Naive B cell (primary cell): ENCODE measurements at places on chromosomes 4 and X.
A peak's percentile ranks its signal among the peaks of the same experiment; 100 is the strongest.

- DNase-seq = peak; percentile 18
Observed at GRCh38 chrX:40471965-40472648, 108.7 kb upstream of the ATP6AP2 start.

- DNase-seq = no peak
Observed at GRCh38 chrX:17032351-17032750, 85.9 kb downstream of the REPS2 start.

DNA sequence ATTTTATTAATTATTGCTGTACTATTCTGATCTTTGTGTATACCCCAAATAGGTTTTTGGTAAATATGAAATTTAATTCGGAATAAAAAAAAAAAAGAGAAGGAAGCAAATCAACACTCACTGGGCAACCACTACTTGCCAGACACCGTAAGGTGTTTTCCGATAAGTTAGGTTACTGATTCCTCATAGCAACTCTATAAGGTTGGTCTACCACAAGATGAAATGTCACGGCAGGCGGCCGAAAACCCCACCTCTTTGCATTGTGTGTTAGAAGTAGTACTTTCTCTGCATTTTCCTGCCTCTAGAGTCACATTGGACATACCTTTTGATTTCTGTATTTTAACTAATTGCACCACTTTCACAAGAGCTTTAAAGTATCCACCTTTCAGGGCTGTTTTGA lies 44.5 kb upstream of the RASGEF1B start:
- no peak for DNase-seq

- no peak for DNase-seq
Observed at GRCh38 chr4:37799941-37800554, 26.4 kb upstream of the PGM2 start.

DNA sequence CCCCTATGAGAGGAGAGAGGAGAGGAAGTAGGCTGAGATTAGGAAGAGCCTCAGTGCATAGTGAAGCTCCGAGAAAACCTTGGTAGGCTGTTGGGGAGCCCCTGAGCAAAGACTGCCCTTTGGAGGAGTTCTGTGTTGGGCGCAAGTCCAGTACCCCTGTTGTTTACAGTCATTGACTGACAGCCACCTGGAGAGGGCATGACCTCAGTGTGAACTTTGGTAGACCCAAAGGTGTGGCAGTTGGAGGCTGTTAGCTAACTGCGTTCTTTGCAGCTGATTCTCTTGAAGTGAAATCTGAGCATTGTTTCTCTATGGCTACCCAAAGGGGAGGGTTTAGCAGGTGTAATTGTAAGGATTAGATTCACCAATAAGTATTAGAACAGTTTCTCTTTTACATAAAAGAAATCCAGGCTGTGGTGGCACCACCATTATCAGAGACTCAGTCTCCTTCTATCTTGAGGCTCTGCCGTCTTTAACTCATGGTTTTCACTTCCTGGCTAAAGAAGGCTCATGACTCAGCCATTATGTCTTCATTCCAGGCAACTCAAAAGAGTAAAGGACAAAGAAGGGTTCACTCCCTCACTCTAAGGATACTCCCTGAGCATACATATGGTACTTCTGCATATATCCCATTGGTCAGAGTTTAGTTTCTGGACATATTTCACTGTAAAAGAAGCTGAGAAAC lies 33.4 kb downstream of the ANXA3 start:
- no peak for DNase-seq

- no peak for DNase-seq
Observed at GRCh38 chr4:135144498-135144897, 942.9 kb upstream of the PABPC4L start.

DNA sequence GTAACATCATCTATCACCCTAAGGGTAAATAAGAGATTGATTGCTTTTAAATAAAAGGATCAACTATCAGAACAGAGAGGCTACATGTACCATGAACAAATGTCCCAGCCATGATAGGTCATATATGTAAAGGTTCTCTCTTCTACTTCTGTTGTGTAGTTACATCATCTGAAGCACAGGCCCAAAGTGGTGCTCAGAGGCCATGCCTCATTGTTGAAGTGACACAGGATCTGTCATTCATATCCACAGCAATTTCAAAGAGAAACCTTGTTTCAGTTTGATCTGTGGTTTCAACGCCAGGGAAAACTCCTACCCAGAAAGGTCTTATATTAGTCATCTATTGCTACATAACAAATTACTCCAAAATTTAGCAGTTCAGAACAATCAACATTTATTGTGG lies 269.2 kb upstream of the MAOA start:
- DNase-seq = no peak

DNA sequence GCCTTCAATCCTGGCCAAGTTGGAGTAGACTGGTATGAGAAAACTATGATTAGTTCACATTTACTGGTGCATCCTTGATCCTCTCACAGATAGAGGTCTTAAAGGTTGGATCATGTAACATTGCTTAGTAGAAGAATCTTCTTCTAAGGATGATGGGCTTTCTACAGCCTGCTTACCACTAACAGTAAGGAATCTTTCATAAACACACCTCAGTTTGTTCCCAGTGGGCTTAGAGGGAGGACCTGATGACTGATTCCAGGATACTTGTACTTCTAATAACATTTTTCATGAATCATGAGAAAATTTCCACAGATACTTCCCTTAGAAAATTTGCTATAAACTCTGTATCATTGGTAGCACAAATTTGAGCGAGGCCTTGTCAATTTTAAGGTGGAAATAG lies 40.6 kb downstream of the CCNI start:
- no peak for DNase-seq

DNA sequence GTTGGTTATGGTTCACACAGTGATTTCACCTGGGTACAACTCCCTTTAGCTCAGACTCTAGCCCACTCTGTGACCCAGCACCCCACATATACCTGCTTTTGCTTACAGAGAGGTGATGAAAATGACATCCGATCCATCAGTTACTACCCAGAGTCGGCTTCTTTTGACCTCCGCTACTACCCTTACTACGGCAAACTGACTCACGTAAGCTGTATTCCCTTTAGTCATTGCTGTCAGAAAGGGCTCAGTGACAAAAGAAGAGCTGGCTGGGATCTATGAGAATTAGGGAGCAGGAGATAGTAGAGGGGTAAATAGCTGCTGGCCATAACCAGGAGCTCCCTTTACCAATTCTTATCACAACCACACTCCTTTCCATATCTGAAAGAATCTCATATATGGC lies 16.7 kb downstream of the ATP1B4 start:
- no peak for DNase-seq

DNA sequence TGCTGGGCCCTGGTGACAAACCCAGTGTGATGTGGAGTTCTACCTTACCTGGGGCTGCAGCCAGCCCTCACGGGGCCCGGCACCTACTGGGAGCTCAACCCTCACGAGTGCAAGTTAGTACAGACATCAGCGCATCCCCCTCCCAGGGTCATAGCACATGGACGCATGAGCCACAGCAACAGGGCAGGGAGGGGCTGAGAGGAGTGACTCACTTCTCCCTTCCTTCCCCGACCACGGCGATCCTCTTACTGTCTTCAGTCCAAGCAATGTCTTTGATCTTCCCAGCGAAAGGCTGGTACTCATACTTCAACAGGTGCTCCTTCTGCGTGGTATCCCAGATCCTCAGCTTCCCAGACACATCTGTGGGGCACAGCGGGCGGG lies 17.8 kb downstream of the WDR1 start:
- no peak for DNase-seq

- DNase-seq = no peak
Observed at GRCh38 chr4:169582706-169583105, 29.7 kb downstream of the NEK1 start.
